ENCODE measurements at places on chromosomes 1 and 21.

GRCh38 chr1:48726139-48726538, 50.6 kb downstream of the BEND5 start:
- DNase-seq, result no peak

GRCh38 chr21:23009360-23009759, 2011.2 kb downstream of the NCAM2 start:
- no peak for DNase-seq

DNA sequence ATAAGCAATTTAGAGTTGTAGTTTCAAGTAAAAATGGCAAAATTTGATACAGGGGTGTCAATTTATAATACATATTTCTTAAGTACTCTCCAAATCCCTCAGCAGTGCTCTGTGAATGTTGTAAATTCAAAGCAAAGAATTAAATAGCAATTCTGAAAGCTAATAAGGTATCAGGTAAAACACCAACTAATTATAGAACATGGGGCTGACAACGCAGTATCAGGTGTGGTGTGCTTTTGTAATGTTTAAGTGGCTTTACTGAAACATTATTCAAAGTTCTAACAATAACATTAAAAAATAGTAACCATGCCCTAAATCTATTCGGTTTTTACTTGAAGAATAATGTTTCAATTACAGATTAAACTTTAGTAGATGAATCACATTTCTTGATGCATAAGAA, 1271.2 kb upstream of the ADGRL2 start:
- DNase-seq, result no peak

DNA sequence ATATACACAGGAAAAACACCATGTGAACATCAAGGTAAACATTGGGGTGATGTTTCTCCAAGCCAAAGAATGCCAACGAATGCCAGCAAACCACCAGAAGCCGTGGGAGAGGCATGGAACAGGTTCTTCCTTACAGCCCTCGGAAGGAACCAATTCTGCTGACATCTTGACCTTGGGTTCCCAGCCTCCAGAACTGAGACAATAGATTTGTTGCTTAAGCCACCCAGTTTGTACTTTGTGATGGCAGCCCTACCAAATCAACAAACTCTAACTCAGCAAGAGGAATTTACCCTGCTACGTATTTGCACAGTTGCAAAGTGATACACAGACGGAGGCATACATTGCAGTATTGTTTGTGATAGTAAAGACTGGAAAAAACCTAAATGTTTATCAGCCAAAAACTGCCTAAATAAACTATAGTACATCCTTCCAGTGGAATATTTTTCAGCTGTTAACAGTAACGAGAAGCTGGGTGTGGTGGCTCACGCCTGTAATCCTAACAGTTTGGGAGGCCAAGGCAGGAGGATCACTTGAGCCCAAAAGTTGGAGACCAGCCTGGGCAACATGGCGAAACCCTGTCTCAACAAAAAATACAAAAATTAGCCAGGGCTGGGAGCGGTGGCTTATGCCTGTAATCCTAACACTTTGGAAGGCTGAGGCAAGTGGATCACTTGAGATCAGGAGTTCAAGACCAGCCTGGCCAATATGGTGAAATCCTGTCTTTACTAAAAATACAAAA, 12.5 kb upstream of the ZC3H12A start:
- no peak for DNase-seq

DNA sequence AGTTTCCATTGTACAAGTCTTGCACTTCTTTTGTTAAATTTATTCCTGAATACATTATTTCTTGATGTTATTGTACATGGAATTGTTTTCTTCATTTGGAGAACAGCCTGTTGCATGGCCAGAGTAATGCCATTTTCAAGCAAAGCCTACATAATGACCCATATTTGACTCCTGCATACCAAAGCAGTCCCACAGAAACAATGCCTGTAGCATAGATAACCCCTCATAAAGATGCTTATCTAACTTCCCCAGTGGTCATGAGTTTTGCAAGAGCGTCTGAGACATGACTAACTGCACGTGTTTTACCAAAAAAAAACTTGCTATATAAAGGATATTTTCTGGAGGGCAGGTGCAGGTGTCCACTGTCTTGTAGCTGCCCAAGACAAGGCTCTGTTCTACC, 30.3 kb upstream of the RLF start:
- DNase-seq, result no peak

DNA sequence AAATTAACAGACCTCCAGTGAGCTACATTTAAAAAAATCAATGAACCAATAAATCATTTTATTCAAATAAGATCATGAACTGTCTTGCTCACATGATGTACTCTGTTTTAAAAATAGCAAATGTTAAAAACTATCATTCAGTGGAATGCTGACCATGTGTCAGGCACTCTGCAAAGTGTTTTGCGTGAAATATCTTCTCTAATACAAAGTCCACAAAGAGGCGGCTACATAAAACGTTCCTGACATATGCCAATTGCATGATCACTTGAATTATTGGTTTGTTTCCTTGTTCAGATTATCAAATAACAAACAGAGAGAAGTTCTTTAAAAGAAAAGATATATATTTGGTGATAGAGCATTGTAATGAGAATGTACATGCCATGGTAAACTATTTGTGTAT, 10.7 kb downstream of the FMO2 start:
- DNase-seq, result no peak

- DNase-seq, result no peak
Measured at GRCh38 chr1:85220756-85221201, 20.0 kb upstream of the SYDE2 start.

DNA sequence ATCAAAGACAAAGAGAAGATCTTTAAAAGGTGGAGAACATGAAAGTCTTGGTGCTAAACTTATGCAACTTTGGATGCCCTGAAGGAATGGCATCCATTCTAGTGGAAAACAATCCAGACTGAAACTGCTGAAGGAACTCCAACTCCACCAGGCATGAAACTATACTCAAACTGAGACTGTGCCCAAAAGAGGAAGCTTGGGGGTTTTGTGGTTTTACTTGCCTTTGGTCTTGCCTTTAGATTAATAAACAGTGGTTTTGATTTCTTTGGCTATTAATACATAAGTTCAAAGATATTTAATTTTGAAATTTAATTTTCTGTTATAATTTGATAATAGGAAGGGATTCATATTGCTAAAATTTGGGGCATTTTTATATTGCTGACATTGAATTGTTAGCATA, 17.4 kb upstream of the SLC30A10 start:
- DNase-seq, result no peak

GRCh38 chr1:156781585-156782186, 14.4 kb downstream of the PRCC start:
- DNase-seq, result no peak

- no peak for DNase-seq
Measured at GRCh38 chr1:38680801-38681510, 178.6 kb downstream of the RRAGC start.

GRCh38 chr1:154519591-154519991, 17.4 kb upstream of the SHE start:
- no peak for DNase-seq

DNA sequence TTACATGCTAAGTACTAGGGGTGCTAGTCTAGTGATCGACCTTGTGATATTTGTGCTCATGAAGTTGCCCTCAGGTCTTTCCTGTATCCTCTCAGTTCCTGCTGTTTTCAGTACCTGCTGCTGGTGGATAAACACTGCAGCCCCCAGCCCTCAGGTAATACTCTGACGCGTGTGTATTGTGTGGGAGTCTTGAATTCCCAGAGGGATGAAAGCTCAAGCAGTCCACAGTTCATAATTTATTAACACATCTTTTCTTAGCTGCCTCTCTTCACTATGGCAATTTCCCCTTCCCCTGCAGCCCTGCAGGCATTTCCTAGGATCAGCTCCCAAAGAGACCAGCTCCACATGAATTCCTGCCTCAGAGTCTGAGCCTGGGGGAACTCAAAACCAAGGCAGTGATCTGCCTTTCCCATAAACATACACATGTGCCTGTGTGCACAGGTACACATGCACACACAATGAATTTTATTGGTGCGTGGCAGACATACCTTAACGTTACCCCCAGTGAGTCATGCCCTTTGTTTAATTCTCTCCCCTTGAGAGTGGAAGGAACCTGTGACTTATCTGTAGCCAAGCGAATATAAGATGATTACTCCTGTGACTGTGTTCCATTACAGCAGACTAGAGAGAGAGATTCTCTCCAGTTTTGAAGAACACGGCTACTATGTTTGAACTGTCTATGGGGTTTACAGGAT, 14.1 kb upstream of the HMGCS2 start:
- DNase-seq, result no peak

GRCh38 chr1:1250786-1251284, 4.3 kb upstream of the C1QTNF12 start:
- no peak for DNase-seq

DNA sequence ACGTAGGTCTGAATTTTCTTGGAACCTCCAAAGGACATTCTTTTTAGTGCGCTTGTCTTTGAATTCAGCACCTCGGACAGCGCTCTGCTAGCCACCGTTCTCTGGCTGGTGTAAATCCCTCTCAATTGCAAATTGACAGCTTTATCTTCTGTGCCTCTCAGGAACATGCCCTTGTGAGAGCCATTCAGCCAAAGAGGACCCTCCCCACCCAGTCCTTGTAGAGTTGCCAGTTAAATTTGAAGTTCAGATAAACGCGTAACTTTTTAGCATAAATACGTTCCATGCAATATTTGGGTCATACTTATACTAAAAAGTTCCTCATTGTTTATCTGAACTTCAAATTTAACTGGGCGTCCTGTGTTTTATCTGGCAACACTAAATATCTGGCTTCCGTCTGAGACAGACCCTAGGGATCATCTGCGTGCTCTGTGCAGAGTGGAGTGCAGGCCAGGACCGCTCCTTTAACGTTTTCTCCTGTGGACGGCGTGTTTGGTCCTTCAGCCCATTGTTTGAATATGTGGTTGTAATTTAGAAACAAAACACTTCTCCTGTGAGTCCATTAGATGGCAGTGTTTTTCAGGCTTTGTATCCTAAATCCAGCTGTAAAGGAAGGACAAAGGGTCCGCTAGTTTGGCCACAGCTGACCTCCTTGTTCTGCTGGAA, 7.0 kb downstream of the KCNAB2 start:
- DNase-seq, result no peak

DNA sequence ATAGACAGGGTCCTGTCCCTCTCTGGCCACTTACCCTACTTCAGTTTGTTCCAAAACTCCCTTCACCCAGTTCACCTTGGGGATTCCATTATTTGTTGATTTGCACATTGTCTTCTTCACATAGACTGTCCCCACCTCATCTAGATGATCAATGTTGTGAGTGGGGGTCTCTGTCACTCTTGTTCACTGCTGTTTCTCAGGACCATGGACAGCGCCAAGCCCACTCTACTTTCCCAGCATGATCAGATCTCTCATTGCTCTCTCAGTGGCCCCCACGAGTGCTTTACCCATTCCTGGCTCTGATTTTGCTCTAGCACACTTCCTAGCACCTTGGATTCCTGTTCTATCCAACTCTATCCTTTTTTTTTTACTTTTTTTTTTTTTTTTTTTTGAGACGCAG, 45.4 kb upstream of the IGSF21 start:
- DNase-seq, result no peak

Measured in thoracic aorta (tissue), 2 donors.